Progenitor cell of endocrine pancreas (in vitro differentiated cells): ENCODE measurements at places on chromosomes 1 and 21.

DNA sequence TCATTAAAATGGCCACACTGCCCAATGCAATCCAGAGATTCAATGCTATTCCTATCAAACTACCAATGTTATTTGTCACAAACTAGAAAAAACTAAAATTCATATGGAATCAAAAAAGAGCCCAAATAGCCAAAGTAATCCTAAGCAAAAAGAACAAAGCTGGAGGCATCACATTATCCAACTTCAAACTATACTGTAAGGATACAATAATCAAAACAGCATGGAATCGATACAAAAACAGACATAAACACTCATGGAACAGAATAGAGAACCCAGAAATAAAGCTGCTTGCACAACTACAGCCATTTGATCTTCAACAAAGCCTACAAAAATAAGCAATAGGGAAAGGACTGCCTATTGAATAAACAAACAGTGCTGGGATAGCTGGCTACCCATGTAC, 100.4 kb downstream of the FAF1 start:
- DNase-seq: no peak

GRCh38 chr1:165403835-165404482, 41.0 kb downstream of the RXRG start:
- DNase-seq: peak; percentile 36

DNA sequence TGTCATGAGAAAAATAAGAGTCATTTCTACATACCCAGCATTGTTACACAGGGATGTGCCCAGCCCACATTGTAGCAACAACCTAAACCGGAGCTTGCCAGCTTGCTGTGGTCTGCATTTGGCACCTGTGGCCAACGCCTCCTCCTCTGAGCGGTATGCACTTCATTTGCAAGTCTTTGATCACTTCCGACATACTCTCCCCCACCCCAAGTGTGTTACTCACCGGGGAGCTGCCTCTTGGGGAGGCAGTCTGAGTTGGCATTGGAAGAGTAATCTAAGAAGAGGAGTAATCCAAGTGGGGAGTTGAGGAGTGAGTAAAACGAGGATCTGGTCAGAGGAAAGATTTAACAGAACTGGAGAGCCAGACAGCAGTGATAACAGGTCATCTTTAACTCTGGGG, 3.8 kb downstream of the BCL9 start:
- DNase-seq: no peak

- no peak for DNase-seq
Observed at GRCh38 chr1:14914351-14914988, 239.1 kb upstream of the TMEM51 start.
